ENCODE measurements at places on chromosomes 4 and X.
A peak's percentile ranks its signal among the peaks of the same experiment; 100 is the strongest.

GRCh38 chrX:71107762-71108360 is 1.3 kb upstream of the CXorf65 start:
- peak; percentile 59 for DNase-seq

GRCh38 chrX:11341274-11342201 is 48.3 kb downstream of the AMELX start:
- peak; percentile 9 for DNase-seq

DNA sequence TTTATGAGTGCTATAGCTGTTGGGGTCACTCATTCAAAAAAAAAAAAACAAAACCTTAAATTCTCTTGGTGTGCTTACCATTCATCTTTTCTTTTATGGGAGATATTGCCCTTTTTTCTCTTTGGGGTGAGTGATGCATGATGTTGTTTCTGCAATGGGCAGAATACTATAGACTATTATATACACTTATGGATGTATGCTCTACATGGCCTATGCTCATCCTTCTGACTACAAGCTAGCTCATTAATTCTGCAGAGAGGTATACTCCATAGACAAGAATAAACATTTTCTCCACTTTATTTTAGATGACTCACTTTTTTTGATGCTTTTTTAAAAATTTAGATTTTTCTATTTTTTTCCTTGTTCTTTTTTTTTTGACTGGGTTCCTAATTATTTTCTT is 160.3 kb upstream of the ANK2 start:
- DNase-seq, result no peak

- DNase-seq, result no peak
Observed at GRCh38 chr4:48439988-48440387, 43.2 kb upstream of the SLC10A4 start.

DNA sequence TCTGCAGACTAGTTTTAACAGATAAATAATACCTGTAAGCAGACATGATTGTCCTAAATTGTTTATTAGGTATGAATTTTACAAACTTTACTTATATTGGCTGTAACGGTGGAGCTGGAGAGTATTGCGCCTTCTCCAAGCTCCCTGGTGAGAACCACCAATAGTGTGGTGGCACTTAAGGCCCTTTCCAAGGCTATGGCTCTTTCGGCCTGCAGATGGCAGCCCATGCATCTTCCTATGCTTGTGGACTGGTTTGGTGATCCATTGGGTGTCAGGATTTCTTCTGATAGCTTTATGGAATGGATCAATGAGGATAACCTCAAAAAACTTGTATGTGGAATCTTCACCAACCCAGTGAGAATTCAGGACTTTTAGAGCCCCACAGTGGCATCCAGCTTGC is 7.8 kb downstream of the LARP1B start:
- peak; percentile 11 for DNase-seq

GRCh38 chr4:123127218-123127617 is 204.8 kb upstream of the NUDT6 start:
- no peak for DNase-seq

DNA sequence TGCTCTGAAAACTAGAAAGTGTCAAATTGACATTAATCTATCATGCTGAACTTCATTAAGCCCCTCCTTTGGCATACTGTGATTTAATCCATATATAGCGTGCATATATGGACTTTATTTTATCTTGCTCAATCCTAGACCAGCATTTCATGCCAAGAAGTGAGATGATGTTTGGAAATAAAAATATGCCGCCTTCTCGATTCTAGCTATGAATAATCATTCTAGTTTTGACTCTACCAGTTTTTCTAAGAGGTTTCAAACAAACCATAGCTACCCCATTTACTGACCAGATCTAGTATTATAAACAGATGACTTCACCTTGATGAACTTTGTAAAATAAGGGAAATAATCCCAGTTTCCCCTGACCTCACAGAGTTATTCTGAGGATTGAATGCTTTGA is 95.0 kb downstream of the ARX start:
- no peak for DNase-seq

DNA sequence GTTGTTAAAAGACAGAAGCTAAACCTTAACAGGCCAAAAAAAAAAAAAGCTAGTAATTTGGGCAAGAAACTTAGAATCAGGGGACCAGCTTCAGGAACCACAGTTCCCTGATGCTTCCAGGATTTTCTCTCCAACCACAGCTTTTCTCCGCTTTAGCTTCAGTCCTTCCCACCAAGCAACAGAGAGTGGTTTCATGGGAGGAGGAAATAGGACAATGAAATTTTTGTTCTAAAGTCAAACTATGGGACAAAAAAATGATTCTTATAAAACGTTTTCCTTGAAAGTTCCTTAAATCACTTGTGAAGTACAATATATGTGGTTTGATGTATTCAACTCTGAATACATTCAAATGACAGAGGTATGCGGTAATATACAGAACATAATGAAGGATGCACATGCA is 71.0 kb upstream of the DHX15 start:
- DNase-seq, result no peak

GRCh38 chr4:48554606-48555005 is 64.6 kb downstream of the ZAR1 start:
- DNase-seq, result no peak

DNA sequence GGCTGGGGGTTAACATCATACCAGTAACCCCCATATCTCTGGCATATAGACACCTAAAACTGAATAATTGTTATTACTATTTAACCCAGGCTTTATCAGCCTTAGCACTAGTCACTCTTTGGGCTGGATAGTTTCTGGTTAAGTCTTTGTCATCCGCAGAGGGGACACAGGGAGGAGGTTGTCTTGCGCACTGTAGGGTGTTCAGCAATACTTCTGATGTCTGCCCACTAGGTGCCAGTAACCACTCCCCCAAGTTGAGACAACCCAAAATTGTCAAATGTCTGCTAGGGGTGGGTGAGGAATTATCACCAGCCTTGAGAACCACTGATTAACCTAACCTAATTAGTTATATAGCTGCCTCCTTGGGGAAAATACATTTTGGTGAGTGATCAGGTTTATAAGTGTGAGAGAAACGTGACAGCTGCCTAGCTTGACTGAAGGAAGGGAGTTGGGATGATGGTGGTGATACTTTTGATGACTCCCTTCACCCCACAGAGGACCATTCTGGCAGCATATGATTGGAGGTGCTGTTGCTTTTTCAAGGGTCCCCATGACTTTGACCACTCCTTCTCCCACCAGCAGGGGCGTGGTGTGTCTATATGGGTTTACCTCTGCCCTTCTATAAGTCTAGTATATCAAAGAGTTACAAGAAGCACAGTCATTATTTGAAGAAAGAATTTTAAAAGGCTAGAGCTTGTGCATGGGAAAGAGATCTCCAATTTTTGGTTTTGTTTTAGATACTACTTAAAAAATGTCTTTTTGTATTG is 140.9 kb downstream of the STIM2 start:
- DNase-seq, result no peak

- DNase-seq, result no peak
Observed at GRCh38 chrX:118964252-118964651, 10.2 kb upstream of the LONRF3 start.

DNA sequence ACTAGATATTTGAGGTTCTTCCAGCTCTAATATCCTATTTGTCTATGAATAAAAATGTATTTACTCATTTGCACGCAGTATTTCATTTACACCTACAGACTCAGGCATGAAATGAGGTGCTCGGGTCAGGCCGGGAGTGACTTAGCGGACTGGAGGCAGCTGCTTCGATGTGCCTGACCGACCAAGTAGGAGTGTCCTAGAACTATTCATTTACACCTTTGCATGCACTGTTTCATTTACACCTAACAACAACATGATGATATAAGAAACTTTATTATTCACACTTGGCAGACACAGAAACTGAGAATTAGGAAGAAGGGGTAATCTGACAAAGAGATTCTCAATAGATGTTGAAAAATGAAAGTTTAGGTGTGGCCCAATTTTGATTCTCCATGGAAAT is 28.7 kb upstream of the FAT1 start:
- no peak for DNase-seq

DNA sequence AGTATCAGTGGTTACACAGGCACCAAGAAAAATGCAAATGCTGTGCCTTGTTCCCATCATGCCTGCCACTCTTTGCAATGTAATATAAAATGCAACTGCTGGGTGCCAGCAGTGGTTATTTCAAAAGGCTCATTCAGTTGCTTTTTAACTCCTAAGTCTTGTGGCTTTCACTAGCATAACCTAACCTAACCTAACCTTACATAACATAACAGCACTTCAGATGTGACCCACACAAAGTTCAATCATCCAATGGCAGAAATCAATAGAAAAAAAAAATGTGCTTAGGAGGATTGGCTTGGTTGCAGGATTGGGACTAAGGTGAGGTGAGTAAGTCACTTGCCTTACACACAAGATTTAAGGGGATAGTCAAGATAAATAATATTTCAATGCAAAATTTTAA is 60.2 kb upstream of the VMA21 start:
- DNase-seq, result no peak

- no peak for DNase-seq
Observed at GRCh38 chrX:88735835-88736234, 11.2 kb upstream of the CPXCR1 start.

GRCh38 chr4:139558235-139559088 is 2.4 kb upstream of the SETD7 start:
- no peak for DNase-seq

GRCh38 chr4:147447786-147448185 is 33.1 kb upstream of the EDNRA start:
- no peak for DNase-seq

GRCh38 chr4:25283948-25284347 is 28.6 kb upstream of the ZCCHC4 start:
- DNase-seq, result no peak

- DNase-seq, result no peak
Observed at GRCh38 chrX:118740276-118740889, 13.0 kb downstream of the IL13RA1 start.

- DNase-seq, result no peak
Observed at GRCh38 chrX:72316408-72317110, 10.8 kb upstream of the CITED1 start.

DNA sequence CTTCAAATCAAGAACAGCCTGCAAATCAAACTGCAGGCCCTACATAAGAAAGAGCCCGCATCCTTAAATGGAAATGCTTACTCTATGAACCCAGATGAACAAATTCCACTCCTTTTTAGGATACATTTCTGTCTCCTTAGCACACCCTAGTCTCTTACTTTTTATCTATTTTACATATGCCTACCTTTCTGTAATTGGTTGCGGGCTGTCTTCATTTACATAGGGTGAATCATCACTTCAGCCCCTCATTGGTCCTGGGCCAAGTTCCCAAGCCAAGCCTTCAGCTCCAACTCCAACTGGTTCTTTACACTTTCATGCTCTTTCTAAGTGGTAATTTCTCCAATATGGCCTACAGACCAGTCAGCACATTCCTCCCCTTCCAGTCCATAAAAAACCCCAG is 219.3 kb downstream of the TRAM1L1 start:
- DNase-seq, result no peak

GRCh38 chr4:15719506-15719905 is 16.6 kb downstream of the BST1 start:
- no peak for DNase-seq

DNA sequence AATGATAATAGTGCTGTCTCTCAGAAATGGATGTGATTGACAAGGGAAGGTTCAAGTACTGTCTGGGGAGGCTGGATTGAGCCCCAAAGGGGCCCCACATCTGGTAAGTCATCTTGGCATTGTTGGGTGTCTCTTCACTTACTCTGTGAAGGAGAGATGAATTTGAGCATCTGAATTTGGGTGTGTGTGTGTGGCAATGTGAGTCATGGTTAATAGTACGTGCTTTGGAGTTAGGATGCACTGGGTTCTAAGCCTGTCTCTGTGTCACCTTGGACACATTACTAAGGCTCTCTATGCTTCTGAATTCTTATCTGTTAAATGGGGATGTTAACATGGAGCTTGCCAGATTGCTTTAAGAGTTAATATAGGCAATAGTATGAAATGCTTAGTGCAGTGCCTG is 80.4 kb downstream of the FRAS1 start:
- DNase-seq, result no peak

DNA sequence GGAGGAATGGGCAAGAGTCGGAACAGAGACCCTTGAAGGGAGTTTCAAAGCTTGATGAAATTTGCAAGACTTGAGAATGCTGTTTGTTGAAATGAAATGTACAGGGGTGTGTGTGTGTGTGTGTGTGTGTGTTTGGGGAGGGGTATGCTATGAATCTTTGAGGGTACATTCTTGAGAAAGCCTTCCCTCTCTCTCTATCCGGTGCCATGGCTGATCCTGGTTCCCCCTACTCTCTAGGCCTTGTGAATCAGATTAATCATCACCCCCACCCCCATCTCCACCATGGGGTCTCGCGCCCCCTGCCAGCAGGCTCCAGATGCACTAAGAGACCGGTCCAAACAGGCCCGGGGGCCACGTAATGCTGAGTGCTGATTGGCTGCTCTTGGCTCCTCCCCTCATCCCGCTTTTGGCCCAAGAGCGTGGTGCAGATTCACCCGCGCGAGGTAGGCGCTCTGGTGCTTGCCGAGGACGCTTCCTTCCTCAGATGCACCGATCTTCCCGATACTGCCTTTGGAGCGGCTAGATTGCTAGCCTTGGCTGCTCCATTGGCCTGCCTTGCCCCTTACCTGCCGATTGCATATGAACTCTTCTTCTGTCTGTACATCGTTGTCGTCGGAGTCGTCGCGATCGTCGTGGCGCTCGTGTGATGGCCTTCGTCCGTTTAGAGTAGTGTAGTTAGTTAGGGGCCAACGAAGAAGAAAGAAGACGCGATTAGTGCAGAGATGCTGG is at the start of gene HTR2C:
TSS of gene HTR2C (plus strand) at position 441 of the 729 bp plus-strand sequence. CDS start 142,851 bp downstream, outside the sequence.
- no peak for DNase-seq

DNA sequence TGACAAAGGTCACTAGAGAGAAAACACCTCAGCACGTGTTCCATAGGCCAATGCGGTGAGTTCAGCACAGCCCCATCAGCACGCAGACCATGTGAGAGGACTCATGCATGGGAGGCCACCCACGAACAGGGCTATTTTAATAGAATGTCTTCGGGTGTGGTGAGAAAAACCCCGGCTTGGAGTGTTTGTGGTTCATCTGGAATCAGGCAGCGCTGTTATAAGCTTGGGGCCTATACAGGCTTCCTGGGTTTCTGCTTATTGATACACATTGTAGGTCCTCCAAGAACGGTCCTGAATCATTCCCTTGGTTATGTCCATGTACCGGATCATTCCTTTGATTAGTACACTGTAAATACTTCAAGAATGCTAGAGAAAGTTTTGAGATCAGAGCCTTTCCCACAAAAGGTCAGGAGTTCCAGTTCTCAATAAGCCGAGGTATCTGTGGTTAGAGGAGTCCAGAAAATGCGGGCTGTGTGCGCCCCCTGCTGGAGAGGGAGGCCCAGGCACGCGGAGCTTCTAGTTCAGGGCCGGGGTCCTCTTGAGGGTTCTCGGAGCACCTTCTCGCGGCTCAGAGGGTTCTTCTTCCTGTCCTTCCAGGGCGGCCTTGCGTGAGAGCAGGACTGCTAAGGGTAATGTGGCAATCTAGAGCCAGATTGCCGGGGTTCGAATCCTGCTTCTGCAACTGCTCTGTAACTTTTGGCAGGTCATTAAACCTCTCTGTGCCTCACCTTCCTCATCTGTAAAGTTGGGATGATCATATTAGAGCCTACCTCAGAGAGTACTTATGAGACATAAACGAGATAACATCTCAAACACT is 51.8 kb downstream of the TLR10 start:
- peak; percentile 86 for DNase-seq

- DNase-seq, result no peak
Observed at GRCh38 chr4:107993969-107994368, 4.3 kb downstream of the HADH start.

- no peak for DNase-seq
Observed at GRCh38 chr4:123976285-123976684, 579.7 kb downstream of the SPRY1 start.

Data from CD4-positive, alpha-beta T cell treated with Interleukin-17A for 1 hour (primary cell).